ENCODE measurements at places on chromosomes 3 and 15.

- DNase-seq, result peak; percentile 41
These were observed 38.6 kb downstream of the TAFA4 start for GRCh38 chr3:68893600-68894239.

DNA sequence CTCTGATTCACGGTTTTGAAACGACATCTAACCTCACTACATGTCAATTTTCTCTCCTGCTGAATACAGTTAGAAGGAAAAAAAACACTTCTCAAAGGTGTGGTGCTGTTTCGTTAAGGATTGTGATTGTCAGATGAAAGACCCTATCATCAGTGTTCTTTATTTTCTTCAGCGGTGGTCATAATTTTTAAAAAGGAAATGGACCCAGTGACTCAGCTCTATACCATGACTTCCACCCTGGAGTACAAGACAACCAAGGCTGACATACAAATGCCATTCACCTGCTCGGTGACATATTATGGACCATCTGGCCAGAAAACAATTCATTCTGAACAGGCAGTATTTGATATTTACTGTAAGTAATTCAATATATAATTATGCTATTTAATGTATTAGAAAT, 167.8 kb downstream of the ALCAM start:
- DNase-seq, result no peak

DNA sequence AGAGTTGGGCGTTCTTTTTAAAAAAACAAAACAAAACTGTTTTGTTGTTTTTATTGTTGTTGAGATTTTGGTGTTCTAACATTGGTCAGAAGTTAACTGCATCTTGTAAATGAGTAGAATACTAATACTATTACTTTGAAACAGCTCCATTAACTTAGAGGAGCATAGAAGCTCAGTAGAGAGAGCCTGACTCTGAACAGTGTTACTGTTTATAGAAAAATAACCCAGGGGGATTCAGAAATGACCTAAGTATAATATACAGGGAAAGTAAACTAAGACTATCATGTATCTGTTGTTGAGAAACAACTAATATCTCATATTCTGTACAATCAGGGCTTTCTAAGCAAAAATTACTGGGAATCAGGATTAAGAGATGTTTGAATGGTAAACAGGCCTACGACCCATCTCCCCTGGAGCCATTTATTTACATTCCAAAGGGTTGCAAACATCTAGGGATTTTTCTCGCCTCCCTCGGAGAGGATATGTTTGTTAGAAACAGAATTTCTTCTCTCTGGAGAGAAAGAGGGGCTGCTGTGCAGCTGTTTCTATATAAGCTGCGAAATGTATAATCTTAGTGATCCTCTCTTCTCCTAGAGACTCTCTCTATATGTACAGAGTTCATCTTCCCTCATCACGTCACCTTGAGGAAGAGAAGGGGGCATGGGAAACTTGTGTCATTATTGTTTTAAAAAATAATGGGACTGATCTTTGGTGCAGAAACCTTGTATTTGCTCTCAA, 827.5 kb upstream of the DPPA4 start:
- DNase-seq, result no peak

GRCh38 chr15:32901995-32902394, 184.2 kb downstream of the GREM1 start:
- no peak for DNase-seq

GRCh38 chr3:79297245-79297960, 470.4 kb downstream of the ROBO1 start:
- peak; percentile 92 for DNase-seq

DNA sequence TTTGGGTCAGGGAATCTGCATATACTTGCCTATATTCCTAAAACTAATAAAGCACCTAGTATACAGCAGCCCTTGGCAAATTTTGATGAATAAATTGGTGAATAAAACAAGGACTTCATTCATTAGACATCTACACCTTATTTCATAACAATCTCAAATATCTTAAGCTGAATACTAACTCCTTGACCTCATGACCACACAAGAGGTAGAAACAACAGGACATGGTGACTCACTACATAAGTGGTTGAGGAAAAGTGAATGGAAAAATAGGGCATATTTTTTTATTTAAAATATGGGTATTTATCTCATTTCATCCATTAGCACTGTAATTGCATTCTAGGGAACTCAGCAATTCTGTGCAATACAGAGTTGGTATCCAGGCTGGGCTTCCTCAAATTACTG, 7.8 kb upstream of the STAC start:
- DNase-seq, result peak; percentile 82

GRCh38 chr3:10335190-10335738, 14.4 kb upstream of the SEC13 start:
- DNase-seq, result no peak

DNA sequence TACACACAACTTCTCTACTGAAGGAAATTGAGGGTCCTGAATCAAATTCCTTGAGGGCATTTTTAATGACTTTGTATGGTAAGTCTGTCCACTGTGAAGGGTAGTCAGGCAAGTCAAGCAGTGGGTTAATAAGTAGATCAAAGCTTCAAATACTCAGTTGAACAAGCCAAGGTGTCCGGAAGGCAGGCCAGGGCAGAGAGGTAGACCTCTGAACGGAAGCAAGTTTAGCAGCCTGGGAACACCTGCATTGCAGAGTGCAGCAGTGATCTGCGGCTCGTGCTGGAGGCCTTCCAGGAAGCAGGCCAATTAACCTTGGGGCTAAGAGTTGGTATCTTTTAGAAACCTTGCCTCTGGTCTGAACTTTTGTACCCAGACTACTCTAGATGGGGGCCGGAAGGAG, 143.8 kb downstream of the LRTM1 start:
- no peak for DNase-seq

GRCh38 chr3:134378384-134378783, 4.1 kb upstream of the AMOTL2 start:
- DNase-seq, result no peak

DNA sequence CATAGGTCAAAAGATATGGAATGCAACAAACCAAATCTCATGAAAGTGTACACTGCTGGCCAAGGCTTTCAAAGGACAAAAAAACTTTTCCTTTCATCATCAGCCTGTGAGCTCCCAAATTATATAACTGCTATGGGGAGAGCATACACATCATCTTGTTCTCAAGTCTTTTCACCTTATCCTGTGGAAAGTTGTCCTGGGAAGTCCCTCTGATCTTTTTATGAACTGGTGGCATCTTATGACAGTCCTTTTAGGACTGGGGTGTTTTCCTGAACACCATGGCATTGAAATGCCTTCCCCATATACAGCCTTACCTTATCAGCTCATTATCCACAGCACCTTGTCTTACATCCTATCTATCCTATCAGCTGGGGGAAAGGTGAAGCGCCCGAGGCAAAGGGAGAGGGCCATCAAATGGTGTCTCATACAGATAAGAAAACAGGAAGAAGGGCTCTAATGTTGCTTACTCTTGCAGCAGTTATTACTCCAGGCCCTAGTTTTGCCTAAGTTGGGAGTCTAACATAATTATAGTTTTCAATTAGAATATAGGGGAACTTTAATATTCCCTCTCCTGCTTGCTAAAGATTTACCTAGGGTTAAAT, 61.5 kb upstream of the GOLIM4 start:
- DNase-seq, result no peak

- DNase-seq, result no peak
These were observed 16.7 kb upstream of the BFSP2 start for GRCh38 chr3:133383175-133383574.

DNA sequence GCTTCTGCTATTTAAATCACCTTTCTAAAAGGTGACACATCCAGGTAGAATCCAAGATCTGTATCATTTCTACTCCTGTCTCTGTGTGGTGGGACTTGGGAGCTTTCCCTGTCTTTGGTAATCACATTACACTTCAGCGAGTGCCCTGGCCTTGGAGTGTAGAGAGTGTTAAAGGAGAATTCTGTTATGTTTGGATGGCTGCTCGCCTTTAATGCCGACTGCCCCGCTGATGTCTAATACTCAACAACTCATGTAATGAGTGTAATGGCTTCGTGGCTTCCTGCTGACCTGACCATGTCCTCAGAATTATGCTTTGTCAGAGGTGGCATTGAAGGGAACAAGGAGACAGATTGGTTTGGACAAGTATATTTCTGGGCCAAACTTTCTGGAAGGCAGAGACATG, 66.3 kb upstream of the LRTM1 start:
- no peak for DNase-seq

- DNase-seq, result no peak
These were observed 11.2 kb upstream of the MST1R start for GRCh38 chr3:49914906-49915305.

DNA sequence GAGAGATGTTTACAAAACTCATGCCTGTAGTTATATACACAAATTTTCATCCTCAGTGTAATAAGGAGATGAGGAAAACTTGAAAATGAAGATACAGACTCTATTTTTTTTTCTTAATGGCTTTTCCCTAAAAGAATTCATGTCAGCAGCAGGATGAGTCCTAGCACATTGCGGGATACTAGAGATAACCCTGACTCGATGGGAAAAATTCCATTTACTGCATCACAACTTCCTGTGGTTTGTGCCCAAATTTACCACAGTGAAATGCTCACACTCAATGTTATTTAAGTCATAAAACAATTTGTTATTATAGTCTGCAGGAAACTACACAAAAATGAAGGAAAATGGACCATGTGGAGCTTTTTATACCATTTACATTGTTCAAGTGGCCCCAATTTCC, 581.9 kb upstream of the ZNF717 start:
- DNase-seq, result peak; percentile 53

GRCh38 chr3:168197162-168197561, 101.4 kb upstream of the GOLIM4 start:
- DNase-seq, result no peak

DNA sequence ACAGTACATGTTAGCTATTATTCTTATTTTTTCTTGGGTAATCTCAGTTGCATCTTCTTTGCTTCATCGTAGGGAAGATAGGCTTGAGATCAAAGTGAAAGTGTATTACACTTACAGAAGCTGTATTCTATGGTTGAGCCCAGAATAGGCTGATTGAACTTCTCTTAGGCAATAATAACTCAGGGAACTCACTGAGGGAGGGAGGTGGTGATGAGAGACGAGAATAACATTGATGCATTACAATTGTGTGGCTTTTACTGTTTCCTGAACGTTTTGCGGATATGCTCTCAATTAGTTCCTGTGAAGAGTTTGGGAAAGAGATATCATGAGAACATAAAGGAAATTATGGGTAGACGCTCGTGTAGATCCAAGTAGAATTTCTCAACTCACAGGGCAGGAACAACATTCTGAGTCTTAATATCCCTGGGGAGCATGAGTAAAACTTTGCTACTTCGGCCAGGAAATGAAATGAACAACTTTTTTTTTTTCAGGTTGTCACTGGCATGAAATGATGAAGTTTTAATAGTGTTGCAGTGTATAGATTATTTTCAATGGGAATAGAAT, 302.2 kb downstream of the TUSC7 start:
- peak; percentile 61 for DNase-seq

DNA sequence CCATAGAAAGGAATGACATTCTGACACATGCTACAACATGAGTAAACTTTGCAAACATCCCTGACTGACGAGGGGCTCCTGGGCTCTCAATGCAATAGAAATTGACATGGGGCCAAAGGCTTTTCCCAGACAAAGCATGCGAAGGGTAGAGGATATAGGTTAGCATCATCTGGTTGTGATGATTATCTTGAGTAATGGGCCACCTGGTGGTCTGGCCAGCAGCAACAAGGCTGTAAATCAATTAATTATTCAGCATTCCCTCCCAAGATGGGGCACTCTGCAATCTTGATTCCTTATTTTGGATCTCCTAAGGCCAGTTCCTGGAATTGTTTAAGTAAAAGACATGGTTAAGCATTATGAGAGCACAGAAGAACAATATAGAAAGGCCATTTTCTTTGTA, 99.2 kb downstream of the AGBL1 start:
- DNase-seq, result peak; percentile 41

- no peak for DNase-seq
These were observed 456.3 kb downstream of the GABRG3 start for GRCh38 chr15:27427276-27427675.

- DNase-seq, result no peak
These were observed 171.5 kb downstream of the ZMAT3 start for GRCh38 chr3:178900029-178900646.

- peak; percentile 58 for DNase-seq
These were observed 306.5 kb downstream of the RPLP1 start for GRCh38 chr15:69758810-69759790.

DNA sequence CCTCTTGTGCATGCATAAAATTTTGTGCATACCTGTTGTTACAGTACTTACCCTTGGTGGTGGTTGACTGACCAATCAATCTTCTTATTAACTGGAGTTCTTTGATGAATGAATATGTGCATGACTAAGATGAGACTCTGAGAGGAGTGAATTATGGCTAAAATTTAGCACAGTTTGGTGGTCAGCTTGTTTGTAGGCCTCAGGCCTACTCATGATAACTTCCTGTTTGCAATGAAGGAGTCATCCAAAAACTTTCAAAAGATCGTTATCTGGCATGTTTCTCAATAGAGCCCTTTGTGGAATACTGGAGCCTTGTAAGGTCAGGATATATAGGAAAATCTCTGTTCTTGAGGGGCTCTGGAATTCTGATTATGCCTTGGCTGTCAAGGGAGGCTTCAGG, 66.5 kb downstream of the LEKR1 start:
- peak; percentile 65 for DNase-seq

GRCh38 chr3:66004244-66004643, 34.5 kb downstream of the MAGI1 start:
- no peak for DNase-seq

GRCh38 chr3:181264486-181264885, 274.9 kb upstream of the DNAJC19 start:
- DNase-seq, result peak; percentile 28

DNA sequence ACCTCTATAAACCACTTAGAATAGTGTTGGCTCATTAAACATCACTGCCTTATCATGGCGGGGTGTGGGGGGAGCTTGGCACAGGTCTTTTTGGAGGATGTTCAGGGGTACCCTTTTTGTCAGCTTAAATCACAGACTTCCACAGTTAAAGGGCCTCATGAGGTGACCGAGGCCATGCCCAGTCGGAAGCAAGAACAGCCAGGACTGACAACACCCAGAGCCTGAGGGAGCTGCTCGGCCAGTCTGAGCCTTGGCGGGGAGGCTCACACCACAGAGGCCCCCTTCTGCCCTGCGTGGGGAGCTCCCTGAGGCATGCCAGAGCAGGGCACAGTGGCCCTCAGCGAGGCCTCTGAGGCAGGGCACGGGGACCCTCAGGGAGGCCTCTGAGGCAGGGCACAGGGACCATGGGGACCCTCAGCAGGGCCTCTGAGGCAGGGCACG, 49.5 kb downstream of the UMPS start:
- no peak for DNase-seq

DNA sequence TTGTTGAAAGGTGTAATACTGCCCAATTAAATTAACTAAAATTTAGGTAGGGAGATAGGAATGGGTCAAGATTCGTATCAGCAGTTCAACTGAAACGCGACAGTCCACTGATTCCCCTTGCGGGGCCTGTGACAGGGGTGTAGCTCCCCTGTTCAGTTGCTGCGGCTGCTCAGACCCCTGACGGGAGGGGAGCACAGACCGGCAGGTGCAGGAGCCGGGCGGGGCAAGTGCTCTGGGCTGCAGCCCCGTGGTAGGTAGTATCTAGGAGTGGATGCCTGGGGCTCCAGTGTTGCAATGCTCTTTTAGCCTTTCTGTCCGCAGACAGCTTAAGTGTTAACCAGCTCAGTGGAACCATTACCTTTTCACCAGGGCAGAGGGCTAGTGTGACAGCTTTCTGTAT, 164.9 kb downstream of the ROBO2 start:
- DNase-seq, result no peak

All from fibroblast of upper back skin (primary cell).